ENCODE measurements at places on chromosomes 12 and 14.

DNA sequence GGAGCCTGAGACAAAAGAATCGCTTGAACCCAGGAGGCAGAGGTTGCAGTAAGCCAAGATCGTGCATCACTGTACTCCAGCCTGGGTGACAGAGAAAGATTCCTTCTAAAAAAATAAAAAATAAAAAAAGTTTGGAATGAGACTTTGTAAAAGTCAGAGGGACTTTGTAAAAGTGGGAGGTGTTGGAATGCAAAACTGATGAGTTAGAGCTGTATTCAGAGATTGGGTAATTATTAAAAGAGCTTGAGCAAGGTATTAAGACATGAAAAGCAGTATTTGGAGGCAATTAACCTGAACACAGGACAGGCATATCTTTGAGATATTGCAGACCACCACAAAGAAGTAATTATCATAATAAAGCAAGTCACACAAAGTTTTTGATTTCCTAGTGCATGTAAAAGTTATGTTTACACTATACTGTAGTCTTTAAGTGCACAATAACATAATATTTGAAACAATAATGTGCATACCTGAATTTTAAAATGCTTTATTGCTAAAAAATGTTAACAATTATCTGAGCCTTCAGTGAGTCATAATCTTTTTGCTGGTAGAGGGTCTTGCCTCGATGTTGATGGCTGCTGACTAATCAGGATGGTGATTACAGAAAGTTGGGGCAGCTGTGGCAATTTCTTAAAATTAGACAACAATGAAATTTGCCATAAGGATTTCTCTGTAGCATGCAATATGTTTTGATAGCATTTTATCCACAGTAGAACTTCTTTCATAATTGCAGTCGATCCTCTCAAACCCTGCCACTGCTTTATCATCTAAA, 33.1 kb downstream of the PHLDA1 start:
- no peak for DNase-seq

GRCh38 chr14:48936362-48936761, 649.8 kb downstream of the RPS29 start:
- DNase-seq = no peak

GRCh38 chr14:37232907-37233481, 35.3 kb downstream of the MIPOL1 start:
- no peak for DNase-seq

DNA sequence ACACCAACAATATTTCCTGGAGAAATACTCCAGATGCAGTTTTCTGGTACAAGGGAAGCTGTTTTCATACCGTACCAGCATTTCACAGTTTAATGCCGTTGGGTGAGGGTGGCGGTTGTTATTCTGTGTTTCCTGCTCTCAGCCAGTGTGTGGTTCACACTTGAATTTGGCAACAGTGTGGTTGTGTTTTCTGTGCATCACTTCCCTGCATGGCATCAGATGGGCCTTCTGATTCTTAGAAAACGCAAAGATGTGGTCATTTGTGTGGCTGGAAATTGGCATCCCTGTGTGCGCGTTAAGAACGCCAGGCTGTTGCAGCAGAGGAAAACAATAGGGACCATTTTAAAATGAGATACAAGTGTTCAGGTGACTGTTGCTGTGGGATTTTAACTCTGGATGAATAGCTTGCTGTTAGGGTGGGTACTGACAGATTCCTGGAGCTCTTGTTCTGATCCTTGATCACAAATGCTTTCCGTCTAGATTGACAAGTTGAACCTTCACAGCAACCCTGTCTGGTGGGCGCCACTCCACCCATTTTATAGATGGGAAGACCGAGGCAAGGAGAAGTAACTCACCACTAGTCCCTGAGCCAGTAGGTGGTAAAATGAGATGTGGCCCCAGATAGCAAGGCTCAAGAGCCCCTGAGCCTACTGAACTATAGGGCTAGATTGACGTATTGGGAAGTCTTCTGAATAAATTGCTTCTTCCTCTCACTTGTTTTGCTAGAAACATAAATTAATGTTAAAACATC, 231.2 kb downstream of the CHST11 start:
- DNase-seq = no peak

GRCh38 chr12:56766535-56766934, 3.4 kb downstream of the HSD17B6 start:
- no peak for DNase-seq

GRCh38 chr12:57803319-57803893, 15.1 kb downstream of the AVIL start:
- no peak for DNase-seq

DNA sequence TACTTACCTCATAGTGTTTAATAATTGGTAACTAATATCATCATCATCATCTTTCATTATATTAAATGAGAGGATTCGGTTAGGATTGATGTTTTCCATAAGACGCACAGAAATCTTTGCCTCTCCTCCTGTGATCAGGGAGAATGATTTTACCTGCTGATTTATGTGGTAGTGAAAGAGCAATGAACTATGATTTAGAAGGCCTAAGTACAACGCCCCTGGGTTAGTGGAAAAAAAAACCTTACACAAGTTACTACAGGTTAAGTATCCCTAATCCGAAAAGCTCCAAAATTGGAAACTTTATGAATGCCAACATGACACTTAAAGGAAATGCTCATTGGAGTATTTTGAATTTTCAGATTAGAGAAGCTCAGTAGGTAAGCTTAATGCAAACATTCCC, 55.8 kb downstream of the ARID2 start:
- DNase-seq = no peak

DNA sequence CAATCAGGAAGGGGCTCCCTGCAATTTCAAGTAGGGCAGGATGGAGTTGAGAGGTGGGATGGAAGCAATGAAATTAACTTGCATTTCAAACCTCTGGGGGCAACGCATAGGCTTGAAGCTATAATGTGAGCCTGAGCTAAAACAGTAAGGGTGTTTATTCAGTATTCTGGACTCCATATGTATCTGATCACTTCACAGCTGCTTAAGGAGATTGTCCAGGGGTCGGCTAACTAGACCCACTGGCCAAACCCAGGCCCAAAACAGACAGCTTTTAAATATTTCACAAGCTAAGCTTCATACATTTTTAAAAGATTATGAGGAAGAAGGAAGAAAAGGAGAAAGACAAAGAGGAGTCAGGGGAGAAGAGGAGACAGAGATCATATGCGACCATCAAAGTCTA, 6.8 kb upstream of the SERPINA3 start:
- no peak for DNase-seq

DNA sequence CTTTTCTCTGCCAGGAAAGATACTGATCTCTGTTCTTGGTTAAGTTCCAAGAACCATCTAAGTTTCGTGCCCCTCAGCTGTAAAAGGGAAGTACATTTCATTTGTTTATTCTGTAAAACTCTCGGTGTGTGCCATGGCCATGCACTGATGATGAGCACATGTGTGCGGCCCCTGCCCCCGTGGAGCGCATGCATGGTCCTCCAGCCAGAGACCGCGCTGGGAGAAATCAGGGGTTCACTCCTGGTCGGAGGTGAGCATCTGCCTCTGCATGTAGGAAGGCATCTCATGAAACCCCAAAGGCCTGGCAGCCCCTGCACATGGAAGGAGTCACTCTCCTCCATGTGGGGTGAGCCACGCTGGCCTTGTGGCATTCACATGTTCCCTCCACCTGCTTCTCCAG, 102.5 kb upstream of the RTL1 start:
- no peak for DNase-seq

GRCh38 chr14:101122237-101123141, 219.0 kb upstream of the RTL1 start:
- no peak for DNase-seq

DNA sequence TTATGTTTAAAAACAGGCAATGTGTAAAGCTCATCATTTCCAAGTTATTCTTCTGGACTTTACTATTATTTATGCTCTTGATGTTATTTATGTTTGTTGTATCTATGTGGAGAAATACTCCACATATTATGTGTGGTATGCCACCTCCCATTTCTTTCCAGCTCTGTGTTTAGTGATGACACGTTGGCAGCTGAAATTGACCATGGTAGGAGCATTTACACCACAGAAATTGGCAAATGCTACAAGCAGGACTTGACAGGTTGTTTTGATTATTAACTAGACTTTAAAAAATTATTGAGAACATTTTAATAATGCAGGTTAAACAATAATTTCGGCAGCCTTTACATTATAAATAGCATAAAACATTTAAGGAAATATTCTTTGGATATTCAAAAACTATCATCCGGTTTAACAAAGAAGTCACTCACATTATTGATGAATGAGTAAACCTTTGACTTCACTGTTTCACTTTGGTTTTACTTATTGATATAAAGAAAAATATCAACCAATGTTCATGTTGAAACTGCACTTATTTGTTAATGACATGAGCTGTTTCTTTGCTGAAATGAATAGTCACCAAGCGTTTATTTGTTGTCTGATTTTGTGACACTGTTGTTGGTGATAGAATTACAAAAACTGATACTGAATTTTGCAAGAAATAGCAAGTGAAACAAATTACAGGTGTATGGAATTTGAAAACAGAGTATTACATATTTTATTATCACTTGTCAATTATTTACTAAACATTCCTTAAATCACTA, 76.8 kb downstream of the HMGA2 start:
- no peak for DNase-seq

GRCh38 chr12:39448038-39448437, 5.1 kb upstream of the KIF21A start:
- no peak for DNase-seq

GRCh38 chr12:6065131-6065862, 59.2 kb downstream of the VWF start:
- DNase-seq = no peak

DNA sequence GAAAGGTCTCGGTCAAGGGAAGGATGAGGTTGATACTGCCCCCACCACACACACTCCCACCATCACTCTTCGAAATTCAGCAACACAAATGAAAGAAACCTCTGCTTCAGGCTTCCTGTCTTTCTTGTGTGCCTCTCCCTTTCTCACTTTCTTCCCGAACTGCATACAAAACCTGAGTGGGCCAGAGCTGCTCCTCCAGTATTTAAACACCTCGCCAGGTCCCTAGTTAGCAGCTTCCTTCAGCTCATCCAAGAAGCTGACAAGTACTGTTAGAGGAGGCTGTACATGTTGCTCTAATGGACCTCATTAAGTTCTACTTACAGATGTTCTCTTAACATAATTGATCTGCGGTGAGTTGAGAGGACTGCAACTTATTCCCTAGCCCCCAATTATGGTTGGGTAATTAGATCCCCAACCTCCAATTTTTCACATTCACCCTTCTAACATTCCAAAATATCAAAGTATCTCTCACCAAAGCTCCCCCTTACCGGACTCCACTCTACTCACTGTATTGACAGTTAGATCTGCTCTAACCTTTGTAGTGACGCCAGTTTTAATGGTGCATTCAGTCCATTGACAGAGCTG, 4.1 kb upstream of the LMO3 start:
- no peak for DNase-seq

DNA sequence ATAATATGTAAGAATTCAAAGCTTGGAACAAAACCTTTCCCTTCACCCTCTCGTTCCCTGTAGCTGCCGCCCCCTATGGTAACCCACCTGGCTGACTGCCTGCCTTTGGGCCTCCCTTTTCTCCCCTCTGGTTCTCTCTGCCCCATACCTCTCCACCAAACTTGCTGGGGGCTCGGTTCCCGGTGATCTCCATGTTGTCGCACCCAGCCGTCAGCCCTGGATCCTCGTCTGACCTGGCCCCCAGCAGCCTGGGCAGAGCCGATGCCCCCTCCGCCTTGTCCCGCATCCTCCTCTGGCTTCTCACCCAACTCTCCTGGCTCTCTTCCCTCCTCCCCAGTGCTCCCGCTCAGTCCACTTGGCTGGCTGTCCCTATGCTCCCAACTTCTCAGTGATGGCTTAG, 4.5 kb downstream of the CYP46A1 start:
- no peak for DNase-seq

DNA sequence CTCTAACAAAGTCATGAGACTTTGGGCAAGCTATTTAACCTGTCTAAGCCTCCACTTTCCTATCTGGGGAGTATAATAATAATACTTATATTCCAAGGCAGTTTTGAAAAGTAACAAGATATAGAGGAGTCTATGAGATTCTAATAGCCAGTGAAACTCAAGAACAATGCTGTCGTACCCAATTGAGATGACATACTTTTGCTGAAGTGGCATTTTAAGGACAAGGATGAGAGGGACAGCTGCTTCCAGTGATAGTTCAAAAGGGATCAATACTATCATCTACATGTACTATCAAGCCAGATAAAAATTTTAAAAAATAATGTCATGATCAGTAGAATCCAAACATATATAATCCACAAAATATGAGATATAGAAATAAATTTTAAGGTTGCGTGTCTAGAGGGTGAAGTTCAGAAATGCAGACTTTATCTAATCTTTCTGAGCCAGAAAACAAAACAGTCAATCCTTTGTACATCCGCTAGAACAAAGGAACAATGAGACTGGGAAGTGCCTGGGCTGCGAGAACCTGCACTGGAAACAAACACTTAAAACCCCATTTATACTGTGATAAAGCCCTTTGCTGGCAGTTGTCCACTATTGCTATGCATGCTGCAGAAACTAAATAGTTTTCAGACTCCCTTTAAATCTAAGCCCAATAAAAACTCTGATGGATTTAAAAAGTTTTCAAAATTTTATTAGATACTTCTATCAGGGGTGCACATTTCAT, 38.6 kb downstream of the PTPRB start:
- no peak for DNase-seq

DNA sequence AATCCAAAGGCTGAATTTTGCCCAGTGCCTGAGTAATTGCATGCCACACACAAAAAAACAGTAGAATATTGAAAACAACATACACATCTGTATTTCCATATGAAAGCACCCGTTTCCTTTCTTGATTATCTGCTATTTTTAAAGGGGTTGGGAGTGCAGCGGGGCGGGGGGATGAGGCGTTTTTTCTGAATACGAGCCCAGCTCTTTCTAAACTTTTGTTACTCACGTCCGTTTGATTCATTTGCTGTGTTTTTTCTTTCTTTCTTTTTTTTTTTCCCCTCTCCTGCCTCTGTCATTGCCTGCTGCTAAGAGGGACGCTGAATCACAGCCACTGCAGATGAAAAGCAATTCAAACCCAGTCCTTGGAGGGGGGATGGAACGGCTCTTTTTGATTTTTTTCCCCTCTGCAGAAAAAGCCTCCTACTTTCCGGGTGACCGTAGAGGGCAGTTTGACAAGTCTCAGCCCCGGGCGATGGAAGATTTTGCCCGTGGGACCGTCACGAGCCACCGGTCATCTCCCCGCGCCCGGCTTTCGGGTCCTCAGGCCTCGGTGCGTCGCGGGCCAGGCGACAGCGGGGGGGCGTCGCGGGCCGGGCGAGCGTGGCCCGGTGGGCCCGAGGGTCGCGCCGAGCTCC, 572 bp upstream of the RASSF8 start:
- DNase-seq = no peak

DNA sequence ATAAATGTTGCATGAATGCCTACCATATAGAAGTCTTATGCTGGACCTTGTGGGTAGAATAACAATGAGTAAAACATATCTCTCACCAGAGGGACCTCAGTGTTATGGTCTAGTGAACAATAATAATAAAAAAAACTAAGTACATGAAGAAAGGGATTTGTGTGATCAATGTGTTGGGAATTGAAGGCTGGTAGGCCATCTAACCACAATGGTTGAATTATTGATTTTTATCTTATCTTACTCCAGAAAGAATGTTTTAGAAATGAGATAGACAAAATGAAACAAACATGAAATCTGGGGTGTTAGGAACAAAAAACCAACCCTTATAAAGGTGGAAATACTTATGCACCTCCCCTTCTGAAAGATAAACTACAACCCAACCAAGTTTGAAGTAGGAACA, 243.9 kb upstream of the LRIG3 start:
- no peak for DNase-seq

Data from RWPE2 (cell line).